ENCODE measurements at places on chromosomes 13 and 19. TPM values are rescaled to one million over a fixed set of nuclear protein-coding genes. Genes with fewer than 3 reads are reported as not detected.

Gene CDADC1
- 10.2 TPM for total RNA-seq

Gene MAST1
- 2.6 TPM for total RNA-seq

Gene MAB21L1
- not detected for total RNA-seq

Gene PLIN5
- total RNA-seq, result 0.17 TPM
